NCI-H345 (cell line): ENCODE measurements at places on chromosomes 12 and 14.

- no peak for DNase-seq
Observed at GRCh38 chr12:101939306-101939705, 61.9 kb downstream of the DRAM1 start.

DNA sequence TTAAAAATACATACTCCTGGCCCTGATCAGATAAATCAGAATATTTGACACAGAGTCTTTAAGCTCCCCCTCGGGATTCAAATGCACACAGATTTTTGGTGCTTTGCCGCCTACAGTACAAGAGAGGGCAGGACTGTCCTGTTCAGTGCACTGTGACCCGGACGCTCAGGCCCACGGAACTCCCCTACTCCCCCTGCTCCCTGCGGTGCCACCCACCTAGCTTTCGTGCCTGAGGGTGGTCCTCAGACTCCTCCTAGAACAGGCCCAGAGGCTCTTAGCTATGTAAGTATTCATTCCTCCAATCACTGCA, 13.7 kb upstream of the SERPINA3 start:
- no peak for DNase-seq

DNA sequence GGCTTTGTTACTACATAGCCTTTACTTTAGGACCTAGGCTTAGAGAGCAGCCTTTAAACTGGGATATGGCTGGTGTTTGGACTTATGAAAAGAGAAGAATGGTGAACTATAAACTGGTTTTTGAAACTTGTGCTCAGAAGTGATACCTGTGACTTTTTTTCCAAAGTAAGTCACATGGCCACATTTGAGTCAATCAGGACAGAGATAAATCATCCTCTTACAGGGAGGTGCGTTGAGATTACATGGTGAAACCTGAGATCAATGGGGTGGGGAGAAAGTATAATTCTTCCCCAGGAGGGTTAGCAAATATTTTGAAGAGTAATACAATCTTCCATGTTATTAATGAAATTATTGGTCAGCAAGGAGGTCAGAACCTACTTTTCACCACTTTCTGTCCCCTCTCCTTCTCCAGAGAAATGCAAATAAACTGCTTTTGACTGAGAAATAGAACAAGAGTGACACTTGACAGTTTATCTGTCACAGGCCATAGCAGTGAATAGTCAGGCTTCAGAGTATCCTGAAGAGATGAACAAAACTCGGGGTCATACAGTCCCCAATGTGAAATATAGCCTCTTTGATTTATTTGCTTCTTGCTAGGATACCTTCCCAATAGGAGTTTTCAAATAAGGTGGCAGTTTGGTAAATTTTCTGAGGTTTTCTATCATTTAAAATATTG, 11.1 kb upstream of the ZNF641 start:
- no peak for DNase-seq

- peak; percentile 56 for DNase-seq
Observed at GRCh38 chr14:61145034-61145902, 135.9 kb downstream of the TMEM30B start.

- no peak for DNase-seq
Observed at GRCh38 chr12:65962036-65962430, 137.8 kb downstream of the HMGA2 start.

DNA sequence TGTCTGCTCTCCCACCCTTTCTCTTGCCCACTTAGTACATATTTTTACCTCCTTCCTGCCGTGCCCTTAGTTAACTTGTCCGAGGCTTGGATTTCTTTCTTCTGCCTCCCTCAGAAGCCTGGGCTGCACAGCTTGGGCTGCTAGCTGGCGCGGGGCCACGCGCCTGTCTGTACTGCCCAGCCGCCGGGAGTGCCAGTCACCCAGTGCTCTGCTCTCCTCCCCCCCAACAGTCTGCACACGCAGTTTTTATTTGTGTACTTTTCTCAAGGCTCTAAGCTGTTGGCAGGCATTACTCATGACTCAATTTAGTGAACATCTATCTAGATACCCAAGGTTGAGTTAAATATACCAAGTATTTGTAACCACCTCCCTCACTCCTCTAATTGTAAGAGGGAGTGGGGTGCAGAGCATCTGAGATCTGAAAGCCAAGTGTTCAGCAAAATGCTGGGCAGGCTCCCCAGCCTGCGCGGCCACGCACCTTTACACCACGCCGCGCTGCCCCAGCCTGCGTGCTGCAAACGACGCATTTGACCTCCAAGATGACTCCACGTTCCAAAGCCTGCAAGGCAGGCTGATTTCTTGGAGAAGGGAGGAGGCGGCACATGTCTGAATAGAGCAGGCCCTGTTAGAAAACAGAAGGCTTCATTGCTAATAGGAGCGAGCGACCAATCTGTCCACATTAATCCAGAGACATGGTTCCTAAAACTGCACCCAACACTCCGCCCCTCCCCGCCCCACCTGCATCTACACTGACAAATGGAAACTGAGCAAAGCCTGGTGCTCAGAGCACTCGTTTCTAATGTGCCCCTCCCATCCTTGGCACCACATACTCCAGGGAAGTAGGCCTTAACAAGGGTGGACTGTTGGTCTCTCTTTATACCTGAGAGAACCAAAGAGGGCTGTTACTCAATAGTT, 18.2 kb upstream of the CACNA2D4 start:
- peak; percentile 49 for DNase-seq

GRCh38 chr12:26298785-26299621, 103.6 kb downstream of the SSPN start:
- no peak for DNase-seq

- no peak for DNase-seq
Observed at GRCh38 chr14:105685003-105685402, 158.6 kb downstream of the TMEM121 start.

GRCh38 chr14:64915797-64916196, 1.5 kb downstream of the CHURC1 start:
- no peak for DNase-seq

- no peak for DNase-seq
Observed at GRCh38 chr14:31592122-31592521, 30.9 kb downstream of the NUBPL start.

DNA sequence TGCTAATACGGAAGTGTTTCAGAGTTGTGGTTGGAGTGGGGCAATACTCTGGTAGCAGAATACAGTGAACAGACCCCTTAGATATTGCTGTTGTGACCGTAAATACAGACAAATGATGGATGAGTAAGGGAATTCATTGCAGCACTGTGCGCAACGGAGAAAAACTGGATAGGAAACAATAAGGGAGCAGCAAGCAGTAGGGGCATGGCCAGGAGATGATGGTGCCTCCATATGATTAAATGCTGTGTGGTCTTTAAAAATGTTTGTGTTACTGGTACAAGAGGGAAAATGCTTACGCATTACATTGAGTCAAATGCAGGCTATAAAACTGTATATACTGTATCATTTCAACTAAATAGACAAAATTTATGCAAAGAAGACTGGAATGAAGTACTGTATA, 61.6 kb downstream of the EML1 start:
- DNase-seq = no peak

DNA sequence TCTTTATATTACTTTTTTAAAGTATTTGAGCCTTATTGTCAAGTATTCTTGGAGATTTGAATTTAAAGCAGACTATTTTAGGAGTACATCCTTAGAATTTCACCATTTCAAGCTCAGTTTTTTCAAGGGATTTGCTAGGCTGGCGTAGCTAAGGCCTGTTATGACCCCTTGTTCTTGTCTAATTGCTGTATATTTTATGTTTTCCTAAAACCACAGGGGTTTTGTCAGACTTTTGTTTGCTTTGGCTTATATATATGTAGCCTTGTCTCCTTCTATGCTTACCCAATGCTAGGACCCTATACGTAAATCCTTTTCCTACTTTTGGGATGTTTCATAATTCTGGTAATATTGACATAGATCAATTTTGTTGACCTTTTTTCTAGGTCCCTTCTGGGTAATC, 147.0 kb upstream of the SYT10 start:
- DNase-seq = no peak

DNA sequence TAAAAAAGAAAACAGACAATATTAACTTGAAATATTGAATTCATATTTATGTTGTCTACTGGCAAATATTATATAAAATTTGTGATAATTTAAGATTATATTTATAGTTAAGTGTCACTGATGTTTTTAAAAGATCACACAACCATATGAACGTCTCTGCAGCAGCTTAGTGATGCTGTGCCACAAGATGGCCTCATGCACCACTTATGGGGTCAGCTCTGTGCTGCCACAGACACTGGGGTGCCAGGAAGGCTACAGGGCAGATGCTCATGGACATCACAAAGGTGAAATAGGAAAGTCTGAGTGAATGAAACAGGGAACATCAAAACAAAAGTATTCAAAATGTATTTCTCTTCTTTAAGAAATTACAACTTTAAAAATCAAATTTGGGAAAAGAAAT, 13.1 kb downstream of the ATXN3 start:
- DNase-seq = no peak

DNA sequence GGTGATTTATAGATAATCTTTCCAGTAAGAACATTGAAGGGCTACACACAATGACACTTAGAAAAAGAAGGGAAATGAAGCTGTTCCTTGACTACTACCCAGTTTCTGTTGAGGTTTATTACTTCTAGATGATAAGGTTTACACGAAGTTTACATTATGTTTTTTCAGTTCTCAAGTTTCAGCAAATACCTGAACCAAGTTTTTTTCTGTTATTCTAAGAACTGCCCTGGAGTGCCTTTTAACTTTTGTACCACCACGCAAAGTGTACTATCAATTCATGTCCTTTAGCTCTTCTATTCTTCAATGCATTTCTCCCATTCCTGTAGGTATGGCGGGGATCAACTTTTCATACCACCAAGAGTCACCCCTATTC, 5.8 kb downstream of the FBXL14 start:
- DNase-seq = no peak
